ENCODE measurements at places on chromosomes 2 and 18.

GRCh38 chr18:5463390-5463789 is 80.4 kb downstream of the EPB41L3 start:
- no peak for DNase-seq

GRCh38 chr2:222569826-222570225 is 86.1 kb downstream of the FARSB start:
- DNase-seq: no peak

- no peak for DNase-seq
Measured at GRCh38 chr18:63999871-64000270, 30.0 kb downstream of the SERPINB8 start.

DNA sequence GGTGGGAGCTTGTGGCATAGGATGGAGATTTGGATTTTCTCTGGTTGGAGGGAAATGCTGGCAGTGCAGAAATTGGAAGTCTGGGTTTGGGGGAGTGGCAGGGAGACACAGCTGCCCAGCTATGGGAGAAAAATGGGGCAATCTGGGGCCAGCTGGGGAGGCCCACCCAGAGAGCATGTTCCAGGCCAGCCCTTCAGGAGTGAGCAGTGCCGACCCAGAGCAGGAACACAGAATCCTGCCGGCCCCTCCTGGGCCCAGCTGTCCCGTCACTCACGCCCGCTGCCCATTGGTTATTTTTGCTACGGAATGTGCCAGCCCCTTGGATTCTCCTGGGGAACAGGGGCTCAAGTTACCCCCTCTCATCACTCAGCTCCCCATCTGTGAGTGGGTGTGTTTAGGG is 4.9 kb downstream of the SPEG start:
- DNase-seq: no peak

DNA sequence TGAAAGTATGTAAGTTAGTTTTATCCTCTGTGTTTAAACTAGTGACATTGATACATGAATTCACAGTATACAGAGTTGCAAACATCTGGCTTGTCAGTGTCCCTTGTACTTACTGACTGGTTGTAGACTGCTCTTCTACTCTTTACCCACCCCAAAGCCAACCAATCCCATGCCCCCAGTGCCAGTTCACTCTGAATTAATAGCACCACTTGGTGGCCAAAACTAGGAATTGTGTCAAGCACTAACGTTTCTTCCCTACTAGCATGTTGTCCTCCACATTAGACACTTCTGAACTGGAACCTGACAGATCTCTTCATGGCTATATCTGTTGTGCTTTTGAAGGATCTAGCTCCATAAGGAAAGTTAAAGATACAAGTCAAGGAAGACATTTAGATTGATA is 27.2 kb upstream of the OTX1 start:
- DNase-seq: no peak

DNA sequence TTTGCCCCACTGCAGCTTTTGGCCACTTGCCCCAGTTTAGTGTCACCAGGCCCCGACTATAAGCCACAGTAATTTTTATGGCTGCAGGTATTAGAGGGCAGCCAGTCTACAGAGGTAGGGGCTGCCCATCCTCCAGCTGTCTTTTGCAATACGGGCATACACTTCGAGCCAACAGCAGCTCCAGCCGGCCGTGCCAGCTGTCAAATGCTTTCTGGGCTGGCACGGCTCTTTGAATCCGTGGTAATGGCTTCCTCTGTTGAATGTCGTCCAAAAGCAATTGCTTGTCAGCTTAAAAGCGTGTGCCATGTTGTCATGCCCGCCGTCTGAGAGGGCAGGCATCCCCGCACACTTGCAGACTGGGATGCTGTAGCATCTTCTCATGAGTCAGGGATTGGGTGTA is 41.3 kb downstream of the BCL2L11 start:
- no peak for DNase-seq

DNA sequence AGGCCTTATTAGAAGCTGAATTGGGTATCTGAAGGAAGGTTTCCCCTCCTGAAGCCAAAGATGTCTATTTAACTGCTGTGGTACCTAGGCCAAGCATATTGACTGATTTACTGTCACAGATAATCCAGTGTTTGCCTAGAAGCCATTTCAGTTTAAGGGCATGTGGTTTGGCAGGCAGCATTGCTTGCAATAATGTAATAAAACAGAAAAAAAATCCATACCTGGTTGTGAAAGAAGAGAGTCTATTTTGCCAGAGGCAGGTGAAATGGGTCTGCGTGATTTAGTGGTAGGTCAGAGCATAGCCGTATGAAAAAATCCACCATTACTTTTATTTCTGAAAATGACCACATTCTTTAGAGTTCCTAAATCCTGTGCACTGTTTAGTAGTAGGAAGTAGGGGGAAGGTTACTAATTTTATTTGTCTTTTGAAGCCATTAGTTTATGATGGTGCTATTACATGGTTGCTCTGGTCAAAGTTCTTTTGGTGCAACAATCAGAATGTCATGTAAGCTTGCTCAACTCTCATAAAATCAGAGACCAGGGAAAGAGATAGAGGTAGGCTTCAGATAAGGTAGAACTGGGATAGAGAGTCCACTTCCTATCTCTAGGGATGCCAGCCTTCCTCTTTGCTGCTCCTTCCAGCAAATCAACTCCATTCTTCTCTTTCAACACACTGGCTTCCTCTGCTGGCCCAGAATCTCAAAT is 343.4 kb downstream of the GPD2 start:
- no peak for DNase-seq

DNA sequence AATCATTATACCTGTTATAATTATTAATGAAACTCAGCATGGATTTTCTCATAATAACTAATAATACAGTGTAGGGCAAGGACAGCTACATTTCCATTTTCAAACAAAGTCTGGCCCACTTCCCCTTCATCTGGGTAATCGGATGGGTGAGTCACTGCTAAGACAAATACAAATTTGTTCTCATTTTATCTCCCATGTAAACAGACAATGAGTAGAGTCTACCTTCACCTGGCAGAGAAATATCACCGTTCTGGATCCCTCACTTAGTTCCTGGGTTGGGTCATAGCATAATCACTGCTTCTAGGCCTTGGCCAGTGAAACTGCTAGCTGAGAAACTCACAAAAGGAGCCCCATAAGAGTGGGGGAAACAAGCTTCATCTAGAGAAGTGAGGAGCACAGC is 9.2 kb downstream of the CNTNAP5 start:
- DNase-seq: no peak

DNA sequence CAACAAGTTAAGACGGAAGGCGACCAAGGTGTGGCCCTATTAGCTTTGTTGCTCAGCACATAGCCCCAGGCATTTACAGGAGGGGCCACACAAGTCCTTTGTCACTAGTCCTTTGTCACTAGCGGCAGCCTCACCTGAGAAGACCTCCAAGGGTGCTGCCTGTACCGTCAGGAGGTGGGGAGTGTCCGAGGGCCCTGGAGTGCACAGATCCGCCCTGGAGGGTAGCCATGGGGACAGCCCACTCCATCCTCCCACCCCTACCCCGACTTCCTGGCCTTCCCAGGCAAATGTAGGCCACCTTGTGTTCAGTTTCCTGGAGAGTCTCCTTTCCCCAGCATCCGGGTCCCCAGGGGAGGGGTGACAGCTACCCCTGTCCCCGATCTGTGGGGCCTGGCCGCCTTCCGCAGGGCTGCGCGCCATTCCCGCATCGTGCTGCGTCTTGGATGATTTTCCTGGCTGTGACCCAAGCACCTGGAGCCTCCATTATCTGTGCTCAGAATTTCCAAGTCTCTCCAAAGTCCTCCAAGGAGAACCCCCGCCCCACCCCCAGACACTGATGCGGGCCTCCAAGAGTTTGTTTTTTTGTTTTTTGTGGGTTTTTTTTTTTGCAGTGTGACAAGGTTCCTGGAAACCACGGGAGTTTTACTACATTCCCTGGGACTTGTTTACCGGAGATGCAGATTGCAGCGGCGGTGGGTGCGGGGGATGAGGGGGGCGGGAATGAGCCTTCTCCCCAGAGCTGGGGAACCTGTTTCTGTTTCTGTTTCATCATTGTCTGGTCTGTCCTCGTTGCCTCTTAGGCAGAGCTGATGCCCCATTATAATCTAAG is 28.6 kb downstream of the TEX44 start:
- DNase-seq: no peak

- no peak for DNase-seq
Measured at GRCh38 chr2:69013142-69013839, at the start of gene ANTXR1. TSS of gene ANTXR1 (plus strand) at chr2:69013179. CDS start at chr2:69013500, 321 bp downstream.

GRCh38 chr18:3595369-3596273 is 145.6 kb downstream of the TGIF1 start:
- DNase-seq: no peak

- no peak for DNase-seq
Measured at GRCh38 chr18:43396266-43396665, 119.0 kb upstream of the SYT4 start.

GRCh38 chr2:188853307-188853706 is 120.9 kb upstream of the COL3A1 start:
- no peak for DNase-seq

- DNase-seq: no peak
Measured at GRCh38 chr2:36338827-36339145, 16.8 kb upstream of the CRIM1 start.

- DNase-seq: no peak
Measured at GRCh38 chr2:173881461-173881860, 83.7 kb downstream of the SP3 start.

- DNase-seq: no peak
Measured at GRCh38 chr2:239255628-239256349, 145.0 kb downstream of the HDAC4 start.

GRCh38 chr18:27695052-27695451 is 481.9 kb downstream of the CDH2 start:
- no peak for DNase-seq

DNA sequence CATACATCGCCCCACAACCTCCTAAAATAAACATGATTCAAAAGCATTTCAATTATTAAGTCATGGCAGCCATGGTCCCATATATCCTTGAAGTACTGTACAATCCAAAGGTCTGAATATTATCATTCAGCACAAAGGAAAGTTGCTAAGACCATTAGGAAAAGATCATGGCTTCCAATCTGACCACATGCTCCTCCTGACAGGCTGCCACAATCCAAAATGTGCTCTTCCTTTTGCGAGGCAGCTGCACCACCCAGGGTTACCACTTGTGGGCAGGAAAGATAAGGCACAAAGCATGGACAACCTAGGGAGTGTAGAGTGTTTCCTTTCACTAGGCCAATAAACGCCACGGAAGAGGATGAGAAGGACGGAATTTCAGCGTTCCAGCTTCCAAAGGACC is 5.4 kb downstream of the BOLA3 start:
- no peak for DNase-seq

DNA sequence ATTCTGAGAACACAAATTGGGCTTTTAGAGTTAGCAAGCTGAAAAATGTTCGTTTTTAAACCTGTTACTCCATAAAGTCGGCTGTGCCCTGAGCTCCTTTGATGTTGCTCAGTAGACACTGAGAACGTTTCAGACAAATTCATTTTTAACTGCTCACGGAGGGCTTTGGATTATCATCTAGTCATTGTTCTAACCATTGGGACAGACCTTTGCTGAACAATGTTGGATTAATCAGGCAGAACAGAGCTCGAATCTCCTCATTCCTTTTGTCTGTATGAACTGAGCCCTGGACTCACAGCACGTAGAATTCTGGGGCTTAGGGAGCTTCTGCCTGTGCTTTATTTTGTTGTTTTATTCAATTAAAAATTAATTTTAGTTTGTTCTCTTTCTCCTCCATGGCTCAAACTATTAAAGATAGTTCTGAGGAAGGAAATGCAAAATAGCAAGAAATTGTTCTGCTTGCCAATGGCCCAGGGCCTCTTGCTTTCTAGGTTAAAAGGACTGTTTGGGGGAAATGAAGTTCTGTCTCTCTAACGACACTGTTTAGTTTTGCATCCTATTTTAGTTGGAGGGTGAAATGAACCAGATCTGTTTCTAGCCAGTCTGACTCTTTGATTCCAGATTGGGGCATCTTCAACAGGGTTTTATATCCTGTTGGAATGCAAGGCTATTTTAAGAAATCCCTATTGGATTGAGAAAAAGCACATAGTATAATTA is 114.7 kb upstream of the CXCR4 start:
- no peak for DNase-seq

DNA sequence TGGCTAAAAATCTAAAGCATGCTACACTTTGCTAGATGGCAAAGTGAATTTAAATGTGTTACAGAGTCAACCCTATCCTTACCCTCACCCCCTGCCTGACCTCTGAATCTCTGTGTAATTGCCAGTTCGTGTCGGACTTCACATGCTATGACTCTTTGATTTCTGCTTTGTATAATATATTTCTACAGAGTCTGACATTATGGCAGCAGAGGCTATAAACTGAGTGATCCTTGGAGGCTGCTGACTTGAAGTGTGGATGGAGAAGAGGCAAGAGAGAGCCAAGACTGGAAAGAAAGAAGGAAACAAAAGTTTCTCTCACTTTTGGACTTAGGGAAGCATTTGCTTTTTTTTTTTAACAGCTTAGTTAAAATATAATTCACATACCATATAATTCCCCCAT is 89.9 kb upstream of the CYP26B1 start:
- DNase-seq: no peak

DNA sequence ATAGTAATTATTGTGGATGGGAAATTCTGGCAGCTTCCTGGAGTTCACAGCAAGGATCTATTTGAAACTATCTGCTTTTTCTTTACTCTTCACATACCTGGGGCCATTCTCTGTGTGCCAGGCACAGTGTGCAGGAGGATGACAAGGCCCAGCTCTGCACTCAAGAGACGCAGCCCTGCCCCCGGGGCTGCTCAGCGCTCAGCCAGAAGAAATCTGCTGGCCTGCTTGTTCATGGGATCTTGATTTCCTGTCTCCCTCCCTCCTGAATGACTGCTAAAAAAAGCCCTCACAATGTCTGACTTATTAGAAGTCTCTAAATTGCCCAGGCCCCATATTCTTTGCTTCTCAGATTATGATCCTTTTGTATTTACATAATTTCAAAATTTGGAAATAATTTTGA is 210.9 kb downstream of the DCDC2C start:
- no peak for DNase-seq

GRCh38 chr18:34928088-34928753 is 113.0 kb upstream of the MAPRE2 start:
- no peak for DNase-seq

DNA sequence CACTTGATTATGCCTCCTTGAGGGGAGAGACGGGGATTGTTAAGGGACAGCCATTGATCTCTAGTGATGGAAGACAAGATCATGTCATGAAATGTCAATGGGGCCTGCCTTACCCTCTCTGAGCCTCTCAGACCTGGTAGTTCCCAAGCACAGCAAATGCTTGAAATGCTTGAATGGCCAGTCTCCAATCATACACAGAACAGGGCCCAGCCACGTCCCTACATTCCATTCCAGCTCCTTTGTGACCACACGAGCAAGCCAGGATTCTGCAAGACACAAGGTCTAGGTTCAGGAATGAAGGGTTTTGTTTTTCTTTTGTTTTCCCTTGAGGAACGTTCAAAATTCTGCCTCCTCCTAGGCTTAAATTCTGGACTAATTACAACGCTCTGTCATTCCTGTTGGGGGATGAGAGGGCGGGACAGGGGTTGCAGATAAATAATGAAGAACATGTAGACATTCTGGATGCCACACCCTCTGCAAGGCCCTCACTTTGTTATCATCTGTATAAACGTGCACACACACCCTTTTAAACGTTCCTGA is 98.1 kb upstream of the YPEL5 start:
- DNase-seq: no peak

- DNase-seq: no peak
Measured at GRCh38 chr2:144678736-144679135, 158.8 kb upstream of the ZEB2 start.

GRCh38 chr2:8132879-8133278 is 549.0 kb upstream of the ID2 start:
- DNase-seq: no peak

- DNase-seq: no peak
Measured at GRCh38 chr18:6661692-6662415, 67.7 kb upstream of the ARHGAP28 start.

Data from stimulated activated CD4-positive, alpha-beta T cell treated with anti-CD3 and anti-CD28 coated beads, Interleukin-1b, Interleukin-23, amount 100 ng/mL, for 1 hour (primary cell).